ENCODE measurements at places on chromosomes 5 and 9.
A peak's percentile ranks its signal among the peaks of the same experiment; 100 is the strongest.

GRCh38 chr5:32151198-32151597 lies 22.9 kb downstream of the GOLPH3 start:
- no peak for DNase-seq

- DNase-seq = no peak
These were observed 119.6 kb upstream of the KLF9 start for GRCh38 chr9:70534061-70534460.

GRCh38 chr9:132912131-132912530 lies 32.3 kb downstream of the TSC1 start:
- DNase-seq = no peak

GRCh38 chr5:5288201-5288600 lies 134.3 kb upstream of the ICE1 start:
- DNase-seq = no peak

- DNase-seq = no peak
These were observed 137.6 kb upstream of the RASEF start for GRCh38 chr9:83200531-83200930.

DNA sequence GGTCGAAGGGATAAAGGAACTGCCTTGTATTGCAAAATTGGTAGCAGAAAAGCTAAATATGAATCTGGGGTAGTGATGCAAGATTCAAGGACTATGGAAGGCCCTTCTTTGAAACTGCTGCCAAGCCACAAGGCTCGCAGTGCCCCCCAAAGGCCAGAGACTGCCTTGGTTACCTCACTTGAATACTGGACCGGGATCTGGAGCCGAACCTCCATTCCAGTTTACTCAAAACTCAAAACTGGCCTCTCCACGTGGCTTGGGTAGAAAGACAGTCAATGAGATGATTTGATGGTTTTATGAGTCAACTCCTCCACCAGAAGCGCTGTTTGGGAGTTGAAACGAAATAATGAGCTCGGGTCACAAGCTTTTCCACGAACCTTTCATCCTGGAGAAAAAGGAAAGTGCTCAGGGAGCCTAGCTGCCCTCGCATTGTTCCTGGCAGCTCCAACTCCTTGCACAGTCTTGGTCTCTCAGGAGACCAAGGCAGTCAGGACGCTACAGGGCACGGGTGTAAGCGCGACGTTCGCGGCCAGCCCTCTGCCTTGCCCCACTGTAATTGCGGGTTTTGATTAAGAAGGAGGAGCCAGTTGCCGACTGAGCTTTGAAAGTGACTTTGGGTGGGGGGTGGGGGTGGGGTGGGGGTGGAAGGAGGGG lies 2.8 kb downstream of the ST8SIA4 start:
- DNase-seq = peak; percentile 69

Data from MM.1S (cell line).